Activated naive CD4-positive, alpha-beta T cell treated with anti-CD3 and anti-CD28 coated beads, Interleukin-2, amount 50 U/mL, for 72 hours (primary cell): ENCODE measurements at places on chromosomes 6 and 20.

DNA sequence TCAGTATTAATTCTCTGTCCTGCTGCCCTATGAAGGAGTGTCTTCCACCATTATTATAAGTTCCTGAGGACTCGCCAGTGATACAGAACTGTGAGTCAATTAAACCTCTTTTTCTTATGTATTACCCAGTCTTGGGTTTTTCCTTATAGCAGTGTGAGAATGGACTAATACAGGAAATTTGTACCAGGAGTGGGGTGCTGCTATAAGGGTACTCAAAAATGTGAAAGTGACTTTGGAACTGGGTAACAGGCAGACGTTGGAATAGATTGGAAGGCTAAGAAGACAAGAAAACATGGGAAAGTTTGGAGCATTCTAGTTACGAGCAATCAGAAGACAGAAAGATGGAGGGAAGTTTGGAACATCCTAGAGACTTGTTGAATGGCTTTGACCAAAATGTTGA is 616.7 kb upstream of the EPHA7 start:
- no peak for DNase-seq

DNA sequence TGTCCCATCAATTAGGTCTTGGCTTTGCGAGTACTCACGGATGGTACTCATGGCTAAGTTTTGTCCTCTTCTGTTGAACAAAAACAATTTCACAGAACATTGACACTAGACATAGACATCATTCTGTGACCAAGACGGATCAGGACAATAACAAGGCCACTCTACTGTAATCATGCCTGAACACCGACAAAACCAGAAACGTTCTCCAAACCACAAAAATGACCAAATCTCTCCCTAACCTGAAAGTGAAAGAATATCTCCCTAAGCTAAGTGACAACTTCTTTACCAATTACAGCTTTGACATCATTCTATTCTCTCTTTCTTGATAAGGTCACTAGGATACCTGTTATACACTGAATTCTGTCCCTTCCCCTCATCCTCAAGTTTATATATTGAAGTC is 40.0 kb upstream of the SLC2A12 start:
- DNase-seq = no peak

- DNase-seq = no peak
These were observed 13.9 kb downstream of the MACROD2 start for GRCh38 chr20:14009208-14009607.

GRCh38 chr20:31819083-31819784 is at the start of gene MYLK2:
Gene MYLK2 (plus strand): TSS chr20:31819356. CDS start chr20:31819581, 225 bp downstream.
- no peak for DNase-seq

GRCh38 chr6:71496722-71497033 is 208.1 kb downstream of the OGFRL1 start:
- no peak for DNase-seq

GRCh38 chr6:31940256-31940664 is 5.6 kb upstream of the CFB start:
- DNase-seq = no peak

- no peak for DNase-seq
These were observed 61.5 kb downstream of the COL12A1 start for GRCh38 chr6:75144386-75144785.

GRCh38 chr6:89118931-89119330 is 1.1 kb upstream of the SRSF12 start:
- no peak for DNase-seq

DNA sequence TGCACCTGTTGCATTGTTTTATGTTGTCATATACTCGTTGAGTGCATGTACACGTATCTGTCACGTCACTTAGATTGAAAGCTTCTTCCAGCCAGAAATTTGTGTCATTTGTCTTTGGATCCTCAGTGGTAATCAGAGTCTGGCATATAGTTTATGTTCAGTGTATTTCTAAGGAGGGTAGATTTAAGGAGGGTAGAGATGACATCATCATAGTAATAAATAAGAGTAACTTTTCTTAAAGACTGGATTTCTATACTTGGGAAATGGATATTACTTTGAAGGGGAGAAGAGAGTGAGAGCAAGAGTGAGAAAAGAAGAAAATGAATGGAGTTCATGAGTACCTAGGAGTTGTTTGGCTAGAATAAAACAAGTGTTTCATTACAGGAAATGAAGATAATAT is 255.0 kb upstream of the SASH1 start:
- no peak for DNase-seq

GRCh38 chr6:71589254-71589653 is 297.1 kb upstream of the RIMS1 start:
- no peak for DNase-seq

GRCh38 chr20:58850693-58851174 is at the start of gene GNAS-AS1:
Gene GNAS-AS1 (minus strand): TSS chr20:58850902.
- peak; percentile 93 for DNase-seq

DNA sequence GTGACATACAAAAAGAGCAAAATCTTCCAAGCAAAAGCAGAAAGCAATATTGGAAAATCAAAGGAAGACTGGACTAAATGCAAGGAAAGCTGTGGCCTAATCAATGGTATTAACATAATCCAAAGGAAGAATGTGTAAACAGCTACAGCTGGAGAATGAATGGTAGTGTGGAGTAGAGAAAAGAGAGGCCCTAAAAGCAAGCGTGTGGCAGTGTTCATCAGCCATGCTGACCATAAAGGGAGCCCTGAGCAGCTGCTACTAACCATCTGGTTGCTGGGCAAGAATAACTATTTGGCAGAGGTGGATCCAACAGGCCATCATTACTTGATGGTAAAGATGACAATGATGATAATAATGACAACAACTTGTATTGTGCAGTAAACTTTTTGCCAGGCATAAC is 148.5 kb upstream of the BEND6 start:
- no peak for DNase-seq

GRCh38 chr6:38982470-38982869 is 66.1 kb upstream of the GLP1R start:
- no peak for DNase-seq

- peak; percentile 37 for DNase-seq
These were observed 15.8 kb upstream of the RNF182 start for GRCh38 chr6:13908955-13909381.

- no peak for DNase-seq
These were observed 209.3 kb downstream of the DLL1 start for GRCh38 chr6:170081556-170081955.

GRCh38 chr20:33475381-33476152 is 14.3 kb upstream of the CBFA2T2 start:
- no peak for DNase-seq

- DNase-seq = peak; percentile 80
These were observed 622 bp downstream of the SS18L1 start for GRCh38 chr20:62143957-62144825.

GRCh38 chr20:63079971-63080370 is 73.2 kb upstream of the BHLHE23 start:
- DNase-seq = no peak

DNA sequence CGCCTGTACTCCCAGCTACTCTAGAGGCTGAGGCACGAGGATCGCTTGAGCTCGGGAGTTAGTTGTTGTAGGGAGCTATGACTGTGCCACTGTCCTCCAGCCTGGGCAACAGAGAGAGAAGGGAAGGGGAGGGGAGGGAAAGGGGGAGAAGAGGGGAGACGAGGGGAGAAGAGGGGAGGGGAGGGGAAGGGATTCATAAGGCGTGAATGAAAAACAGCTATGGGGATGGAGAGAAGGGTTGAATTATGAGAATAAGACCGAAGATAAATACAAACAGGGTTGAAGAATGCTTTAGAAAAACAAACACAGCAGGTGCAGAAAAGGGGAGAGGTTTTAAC is 106.0 kb downstream of the TRIM27 start:
- DNase-seq = no peak

DNA sequence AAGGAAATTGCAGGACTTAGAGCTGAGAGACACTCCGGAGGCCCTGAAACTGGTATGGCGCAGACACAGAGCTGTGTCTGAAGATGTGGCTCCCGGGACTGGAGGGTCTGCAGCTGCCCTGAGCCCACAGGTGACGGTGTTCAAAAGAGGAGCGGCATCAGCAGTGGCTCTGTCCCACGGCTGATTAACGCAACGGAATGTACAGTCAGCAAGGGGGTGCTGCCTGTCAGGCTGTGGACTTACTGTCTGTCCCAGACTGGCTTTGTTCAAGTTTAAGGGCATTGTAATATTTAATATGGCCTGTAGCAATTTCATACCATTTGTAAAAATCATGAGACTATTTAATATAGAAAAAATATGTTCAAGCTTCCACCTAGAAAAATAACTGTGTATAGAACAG is 228.0 kb upstream of the TAB2 start:
- no peak for DNase-seq

- DNase-seq = no peak
These were observed 566.5 kb upstream of the AGPAT4 start for GRCh38 chr6:161840380-161840779.

DNA sequence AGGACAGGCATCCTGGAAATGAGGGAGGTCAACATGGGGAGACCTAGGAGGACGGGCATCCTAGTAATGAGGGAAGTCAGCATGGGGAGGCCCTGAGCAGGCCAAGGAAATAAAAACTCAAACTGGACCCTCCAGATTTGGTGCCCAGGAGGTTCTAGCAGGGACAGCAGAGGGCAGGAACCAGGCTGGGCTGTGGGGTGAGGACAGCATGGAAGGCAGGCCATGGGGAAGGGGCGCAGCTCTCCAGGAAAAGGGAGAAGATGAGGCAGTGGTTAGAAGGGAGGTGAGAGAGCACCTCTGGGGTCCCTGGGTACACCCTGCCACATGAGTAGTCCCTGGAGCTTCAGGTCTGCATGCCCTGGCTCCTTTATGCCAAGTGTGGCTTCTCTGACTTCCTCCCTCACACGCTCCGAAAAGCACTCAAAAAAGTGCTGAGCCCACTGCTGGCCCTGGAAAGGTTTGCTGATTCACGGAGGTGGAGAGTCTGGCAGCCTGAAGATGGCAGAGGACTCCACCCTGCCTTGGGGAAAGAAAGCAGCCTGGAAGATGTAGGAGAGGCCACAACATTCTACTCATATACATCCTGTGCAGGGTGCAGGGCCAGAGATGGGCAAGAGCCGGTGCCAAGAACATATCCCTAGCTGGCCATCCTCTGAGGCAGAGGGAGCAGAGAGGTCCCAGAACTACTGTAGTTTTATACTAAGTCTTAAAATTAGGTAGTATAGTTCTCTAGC is 154.9 kb downstream of the MRPL14 start:
- DNase-seq = no peak

DNA sequence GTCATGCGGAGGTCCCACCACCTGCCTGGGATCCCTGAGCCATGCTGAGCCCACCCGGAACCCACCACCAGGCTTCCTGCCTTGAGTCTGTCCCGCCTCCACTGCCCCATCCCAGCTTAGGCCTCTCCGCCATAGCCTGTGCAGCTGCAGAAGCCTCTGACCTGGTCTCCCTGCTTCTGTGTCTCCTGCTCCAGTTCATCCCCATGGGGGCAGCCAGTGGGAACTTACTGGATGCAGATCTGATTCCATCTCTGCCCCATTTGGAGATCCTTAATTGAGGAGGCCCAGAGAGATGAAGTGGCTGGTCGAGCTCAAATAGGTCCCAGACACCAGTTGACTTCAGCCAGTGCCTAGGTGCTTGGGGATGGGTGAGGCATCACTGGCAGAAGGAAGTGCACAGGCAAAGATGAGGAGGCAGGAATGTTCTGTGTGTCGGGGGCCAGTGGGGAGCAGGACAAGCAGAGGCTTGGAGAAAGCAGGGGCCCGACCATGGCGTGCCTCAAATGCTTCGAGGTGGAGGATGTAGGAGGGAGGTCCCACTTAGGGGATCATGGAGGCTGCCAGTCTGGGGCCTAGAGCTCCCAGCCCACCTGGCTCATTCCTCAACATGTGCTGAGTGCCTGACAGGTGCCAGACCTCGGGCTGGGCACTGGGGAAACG is 112.8 kb downstream of the TOX2 start:
- no peak for DNase-seq

GRCh38 chr6:136535017-136535765 is 15.0 kb downstream of the MAP7 start:
- no peak for DNase-seq

GRCh38 chr6:48429021-48429420 is 318.0 kb upstream of the PTCHD4 start:
- DNase-seq = no peak

- DNase-seq = no peak
These were observed 80.4 kb upstream of the SLCO4A1 start for GRCh38 chr20:62561948-62562347.

GRCh38 chr6:72616406-72617015 is 5.4 kb upstream of the KCNQ5 start:
- DNase-seq = no peak

- no peak for DNase-seq
These were observed 135.1 kb downstream of the TMEM242 start for GRCh38 chr6:157188213-157188612.

GRCh38 chr20:37193821-37194220 is 14.5 kb upstream of the MROH8 start:
- no peak for DNase-seq

DNA sequence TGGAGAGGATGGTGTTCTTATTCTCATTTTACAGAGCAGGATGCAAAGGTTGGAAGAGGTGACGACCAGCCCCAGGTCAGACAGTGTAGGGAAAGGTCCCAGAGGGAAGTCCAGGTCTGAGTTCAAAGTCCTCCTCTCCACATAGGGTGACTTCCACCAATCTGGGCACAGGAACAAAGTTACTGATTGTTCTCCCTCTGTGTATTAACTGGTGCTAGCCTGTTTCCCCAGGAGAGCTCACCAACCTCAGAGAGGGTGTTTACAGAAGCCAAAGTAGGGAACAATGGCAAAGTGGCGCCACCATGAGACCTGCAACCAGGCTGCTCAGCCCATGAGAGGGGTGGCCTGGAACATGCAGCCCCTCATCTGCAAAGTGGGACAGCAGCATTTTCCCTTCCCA is 16.8 kb upstream of the SIRPB1 start:
- DNase-seq = no peak

- no peak for DNase-seq
These were observed 117.6 kb downstream of the DST start for GRCh38 chr6:56524891-56525703.

GRCh38 chr6:104087765-104088164 is 772.0 kb downstream of the HACE1 start:
- no peak for DNase-seq

DNA sequence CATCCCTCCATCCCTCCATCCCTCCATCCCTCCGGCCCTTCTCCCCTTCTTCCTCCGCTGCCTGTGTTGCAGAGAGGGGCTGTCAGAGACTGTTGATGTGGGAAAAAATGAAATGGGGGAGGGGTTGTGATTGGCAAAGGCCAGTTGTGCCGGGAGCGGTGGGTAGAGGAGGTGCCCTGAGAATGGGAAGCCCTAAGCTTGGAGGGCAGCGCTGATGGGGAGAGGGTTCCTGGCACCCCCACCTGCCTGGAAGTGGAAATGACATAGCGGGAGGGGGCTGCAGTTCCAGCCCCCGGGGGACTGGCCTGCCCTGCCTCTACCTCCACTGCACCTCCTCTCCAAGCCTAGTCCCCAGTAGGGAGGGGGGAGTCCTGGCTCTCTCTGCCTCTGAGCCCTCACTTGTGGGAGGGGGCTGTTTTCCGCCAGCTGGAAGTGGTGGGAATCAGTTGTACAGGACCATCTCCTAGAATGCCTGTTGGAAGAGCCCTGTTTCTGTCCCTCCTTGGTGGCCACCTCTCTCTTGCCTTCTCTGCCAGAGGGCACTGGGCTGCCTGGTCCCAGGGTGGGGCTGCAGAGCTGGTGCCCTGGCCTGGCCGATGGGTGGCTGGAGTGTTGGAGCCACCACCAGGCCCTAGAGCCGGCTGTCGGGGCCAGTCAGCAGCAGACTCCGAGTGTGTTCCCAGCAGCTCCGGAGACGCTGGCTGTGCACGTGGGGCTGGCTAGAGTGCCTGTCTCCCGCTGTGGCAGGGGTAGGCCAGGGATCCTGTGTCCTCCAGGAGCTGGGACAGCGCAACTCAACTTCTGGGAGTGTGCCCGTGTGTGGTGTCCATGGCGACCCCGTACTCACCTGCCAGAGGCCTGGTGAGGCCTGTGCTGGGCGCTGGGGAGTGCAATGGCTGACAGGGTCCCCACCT is 1.5 kb downstream of the DLGAP4 start:
- no peak for DNase-seq

- no peak for DNase-seq
These were observed 287.6 kb downstream of the PHF3 start for GRCh38 chr6:63923139-63923739.
